ENCODE measurements at places on chromosomes 7 and 10. TPM values are rescaled to one million over a fixed set of nuclear protein-coding genes. Genes with fewer than 3 reads are reported as not detected.
A peak's percentile ranks its signal among the peaks of the same experiment; 100 is the strongest.

- no peak overlapping the region for H3K4me3 ChIP-seq
- H3K27ac ChIP-seq, result no peak overlapping the region
- H3K36me3 ChIP-seq, result no peaks in the 10 kb centered on the region
- DNase-seq, result no peak
- no peaks in the 10 kb centered on the region for H3K4me1 ChIP-seq
- no peaks in the 10 kb centered on the region for H3K27me3 ChIP-seq
These were observed 122.2 kb downstream of the GPR37 start for GRCh38 chr7:124643311-124643811.

DNA sequence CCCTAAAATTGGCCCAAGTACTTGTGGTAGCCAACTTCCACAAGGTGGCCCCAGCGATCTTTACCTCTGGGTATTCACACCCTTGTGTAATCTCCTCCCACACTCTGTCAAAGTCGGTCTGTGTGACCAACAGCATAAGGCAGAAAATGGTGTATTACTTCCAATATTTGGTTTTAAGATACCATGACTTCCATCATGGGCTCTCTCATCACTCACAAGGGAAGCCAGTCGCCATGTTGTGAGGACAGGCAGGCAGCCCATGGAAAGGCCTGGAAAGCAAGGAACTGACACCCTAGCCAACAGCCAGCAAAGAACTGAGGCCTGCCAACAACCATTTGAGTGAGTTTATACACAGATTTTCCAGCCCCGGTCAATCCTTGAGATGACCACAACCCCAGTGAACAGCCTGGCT is 91.0 kb upstream of the KMT2E start:
- H3K27ac ChIP-seq, result no peak overlapping the region
- no peaks in the 10 kb centered on the region for H3K36me3 ChIP-seq
- no peaks in the 10 kb centered on the region for H3K27me3 ChIP-seq
- peaks cover 7% of the 10 kb centered on the region for H3K4me1 ChIP-seq
- H3K4me3 ChIP-seq, result peak overlapping the region; percentile 5

- no peak overlapping the region for H3K4me3 ChIP-seq
- no peaks in the 10 kb centered on the region for H3K27me3 ChIP-seq
These were observed 404.1 kb upstream of the LRGUK start for GRCh38 chr7:133723044-133723443.

DNA sequence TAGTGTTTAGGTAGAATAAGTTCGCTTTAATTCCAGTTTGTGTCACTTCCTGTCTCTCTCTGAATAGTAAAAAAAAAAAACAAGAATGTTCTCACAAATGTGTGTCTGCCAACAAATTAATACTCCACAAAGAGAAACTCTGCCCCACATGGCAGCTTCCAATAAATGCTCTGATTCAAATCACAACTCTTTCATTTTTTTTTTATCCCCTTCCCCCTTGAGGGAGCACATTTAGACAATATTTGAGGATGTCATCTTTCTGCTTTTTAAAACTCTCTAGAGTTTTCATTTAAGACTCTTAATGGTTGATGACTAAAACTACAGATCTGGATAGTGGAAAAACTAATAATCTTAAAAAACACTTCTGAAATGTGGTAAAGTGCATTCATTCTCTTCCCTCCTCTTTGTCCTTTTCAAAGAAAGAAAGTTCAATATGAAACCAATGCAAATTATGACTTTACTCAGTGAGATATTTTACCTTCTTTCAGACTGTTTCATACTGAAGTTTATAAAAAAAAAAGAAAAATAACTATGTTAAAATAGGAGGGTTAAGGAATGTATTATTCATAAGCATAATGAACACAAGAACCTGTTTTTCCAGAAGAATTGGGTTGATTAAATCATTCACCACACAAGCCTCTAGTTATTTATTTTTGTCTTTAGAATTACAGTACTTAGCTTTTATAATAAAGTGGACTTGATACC is 42.3 kb downstream of the ARID5B start:
- H3K36me3 ChIP-seq, result no peaks in the 10 kb centered on the region
- H3K27me3 ChIP-seq, result no peaks in the 10 kb centered on the region
- peaks cover 8% of the 10 kb centered on the region for H3K4me1 ChIP-seq
- no peak overlapping the region for H3K27ac ChIP-seq
- H3K4me3 ChIP-seq, result no peak overlapping the region

- H3K4me1 ChIP-seq, result no peaks in the 10 kb centered on the region
- H3K4me3 ChIP-seq, result no peak overlapping the region
- no peaks in the 10 kb centered on the region for H3K27me3 ChIP-seq
- no peak for DNase-seq
- no peak overlapping the region for H3K27ac ChIP-seq
- H3K36me3 ChIP-seq, result no peaks in the 10 kb centered on the region
These were observed 52.0 kb downstream of the FAS start for GRCh38 chr10:89042562-89042961.

- DNase-seq, result no peak
- H3K4me3 ChIP-seq, result no peak overlapping the region
- no peaks in the 10 kb centered on the region for H3K27me3 ChIP-seq
- H3K27ac ChIP-seq, result no peak overlapping the region
These were observed 86.3 kb downstream of the IMMP2L start for GRCh38 chr7:111475959-111476358.

INMT gene
- 9.2 TPM for polyA plus RNA-seq

MLXIPL gene
- 176 TPM for polyA plus RNA-seq

BICC1 gene
- 21.9 TPM for polyA plus RNA-seq
